RWPE1 (cell line): ENCODE measurements at places on chromosomes 5 and 9.

DNA sequence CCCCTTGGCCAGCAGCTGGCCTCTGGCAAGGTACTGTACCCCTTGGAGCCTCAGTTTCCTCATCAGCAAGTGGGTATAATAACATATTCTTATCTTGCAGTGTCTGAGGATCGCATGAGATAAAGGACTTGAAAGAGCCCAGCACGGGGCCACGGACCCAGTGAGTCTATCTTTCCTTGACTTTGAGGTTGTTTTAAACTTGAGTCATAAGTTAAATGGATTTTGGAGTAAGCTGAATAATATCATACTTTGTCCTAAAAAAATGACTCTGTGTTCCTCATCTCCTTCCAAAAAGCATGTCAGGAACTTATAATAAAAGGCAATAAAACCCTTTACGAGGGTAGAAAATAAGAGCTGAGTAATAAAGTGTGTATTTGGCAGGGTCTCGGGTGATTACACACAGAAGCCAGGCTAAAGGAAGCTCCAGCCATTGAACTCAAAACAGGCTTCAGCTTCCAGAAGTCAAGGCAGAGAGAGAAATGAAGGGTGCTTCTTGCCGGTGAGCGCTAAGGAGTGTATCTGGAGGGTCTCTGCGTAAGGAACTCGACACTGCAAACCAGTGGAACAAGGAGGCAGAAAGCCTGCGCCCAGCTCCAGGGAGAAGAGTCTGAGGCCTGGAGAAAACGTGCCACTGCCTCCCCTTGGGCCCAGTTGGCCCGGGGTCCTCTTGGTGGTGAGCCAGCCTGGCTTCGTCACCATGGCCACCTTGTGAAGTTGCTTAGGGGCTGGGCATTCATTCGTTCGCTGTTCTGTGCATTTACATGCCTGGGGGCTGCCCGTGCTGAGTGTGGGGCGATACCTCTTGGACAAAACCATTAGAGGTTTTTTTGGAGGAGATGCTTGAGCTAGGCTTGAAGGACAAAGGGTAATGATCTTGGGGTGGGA is 72.4 kb upstream of the PHYKPL start:
- no peak for DNase-seq

- no peak for DNase-seq
Measured at GRCh38 chr5:160467555-160468362, 46.1 kb downstream of the PTTG1 start.

- no peak for DNase-seq
Measured at GRCh38 chr9:106438928-106439327, 424.0 kb upstream of the ZNF462 start.

DNA sequence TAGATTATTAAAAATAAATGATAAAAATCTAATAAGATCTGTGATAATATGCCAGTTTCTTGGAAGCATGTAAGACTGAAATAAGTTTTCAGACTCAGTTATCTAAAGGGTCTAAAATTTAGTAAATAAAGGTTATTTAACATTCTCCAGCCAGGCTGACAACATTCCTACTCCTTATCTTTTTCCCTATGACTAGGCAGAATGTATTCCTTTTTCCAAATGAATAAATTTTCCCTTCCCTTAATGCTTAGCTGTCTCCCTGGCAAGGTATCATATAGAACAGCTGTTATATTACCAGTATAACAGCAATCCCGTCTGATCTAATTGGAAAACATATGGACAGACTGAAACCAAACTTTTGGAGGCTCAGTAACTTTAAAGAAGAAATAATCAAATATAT is 13.0 kb downstream of the MEGF9 start:
- no peak for DNase-seq

DNA sequence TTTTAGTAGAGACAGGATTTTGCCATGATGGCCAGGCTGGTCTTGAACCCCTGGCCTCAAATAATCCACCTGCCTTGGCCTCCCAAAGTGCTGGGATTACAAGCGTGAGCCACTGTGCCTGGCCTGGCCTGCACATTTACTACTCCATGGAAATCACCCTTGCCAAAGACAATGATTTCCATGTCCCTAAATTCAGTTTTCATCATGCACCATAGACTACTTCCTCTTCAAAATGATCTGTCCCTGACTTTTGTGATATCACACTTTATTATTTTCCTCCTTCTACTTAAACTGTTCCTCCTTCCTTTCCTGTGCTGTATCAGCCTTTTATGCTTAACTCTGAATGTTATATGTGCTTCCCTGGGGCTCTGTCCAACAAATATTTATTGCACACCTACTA is 20.3 kb downstream of the SLC28A3 start:
- no peak for DNase-seq
